ENCODE measurements at places on chromosomes 2 and 18.
A peak's percentile ranks its signal among the peaks of the same experiment; 100 is the strongest.

- peak; percentile 17 for DNase-seq
Observed at GRCh38 chr2:100953406-100954043, 48.6 kb upstream of the RPL31 start.

DNA sequence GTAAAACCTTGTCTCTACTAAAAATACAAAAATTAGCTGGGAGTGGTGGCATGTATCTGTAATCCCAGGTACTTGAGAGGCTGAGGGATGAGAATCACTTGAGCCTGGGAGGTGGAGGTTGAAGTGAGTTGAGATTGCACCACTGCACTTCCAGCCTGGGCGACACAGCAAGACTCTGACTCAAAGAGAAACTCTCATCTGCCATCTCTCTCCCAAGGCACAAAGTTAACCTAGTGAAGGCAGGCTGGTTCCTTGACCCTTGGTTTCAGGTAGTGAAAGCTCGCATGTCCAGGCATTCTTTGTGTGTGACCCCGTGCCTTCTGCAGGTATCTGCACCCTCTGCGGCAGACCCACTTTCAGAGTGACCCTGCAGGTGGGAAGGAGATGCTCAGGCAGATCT lies 100.0 kb downstream of the WDSUB1 start:
- DNase-seq = peak; percentile 4

DNA sequence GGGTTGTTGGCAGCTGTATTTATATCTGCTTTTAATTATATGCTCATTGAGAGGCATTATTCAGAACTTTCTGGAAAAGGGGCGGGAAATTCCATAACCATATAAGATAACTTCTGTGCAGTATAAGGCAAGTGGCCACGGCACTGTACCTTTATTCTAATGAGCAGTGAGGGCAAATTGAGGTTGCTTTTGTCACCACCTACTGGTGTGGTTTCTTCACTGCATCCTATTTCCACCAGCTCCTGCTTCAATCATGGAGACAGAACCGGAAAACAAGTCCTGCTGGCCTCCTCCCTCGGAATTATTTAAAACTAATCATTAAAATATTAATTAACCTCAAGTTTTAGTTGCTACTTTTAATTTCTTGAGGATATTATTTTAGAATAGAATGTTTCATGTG lies 759.4 kb downstream of the CBLN2 start:
- DNase-seq = no peak

DNA sequence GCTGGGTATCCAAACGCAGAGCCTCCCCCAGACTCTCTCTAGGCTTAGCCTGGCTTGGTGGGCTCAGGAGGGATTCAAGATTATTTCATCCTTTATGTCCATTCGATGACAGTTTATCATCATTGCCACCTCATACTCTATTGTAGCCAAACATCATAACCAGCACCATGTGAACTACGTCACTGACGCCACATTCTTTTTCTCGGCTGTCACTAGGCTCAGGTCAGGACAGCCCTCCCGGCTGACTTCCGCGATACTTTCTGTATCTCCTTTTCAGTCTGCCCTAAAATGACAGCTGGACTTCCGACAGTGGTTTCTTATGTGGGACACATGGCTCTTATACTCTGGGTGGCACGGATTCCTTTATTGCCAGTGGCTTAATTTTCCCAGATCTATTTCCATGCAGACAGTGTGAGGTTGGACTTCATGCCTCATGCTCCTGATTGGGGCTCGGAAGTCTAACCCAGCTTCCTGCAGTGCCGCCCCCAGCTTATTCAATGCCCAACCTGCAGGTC lies 39.8 kb upstream of the SMIM21 start:
- no peak for DNase-seq

DNA sequence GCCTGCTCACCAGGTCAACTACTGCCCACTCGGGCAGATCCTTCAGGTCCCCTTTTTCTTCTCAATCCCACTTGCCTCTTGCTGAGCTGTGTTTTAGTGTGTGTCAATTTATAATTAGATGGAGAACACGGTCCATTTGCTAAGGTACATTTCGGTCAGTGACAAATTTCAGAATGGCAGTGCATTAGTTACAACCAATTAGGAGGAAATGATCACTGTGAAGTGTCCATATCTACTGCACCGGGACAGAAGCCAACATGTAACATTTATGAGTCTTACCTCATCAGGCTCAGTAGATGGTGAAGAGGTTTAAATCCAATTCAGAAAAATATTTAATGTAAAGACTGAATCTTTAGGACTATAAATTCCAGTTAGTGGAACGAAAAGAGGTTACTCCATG lies 47.7 kb downstream of the CMPK2 start:
- DNase-seq = no peak

DNA sequence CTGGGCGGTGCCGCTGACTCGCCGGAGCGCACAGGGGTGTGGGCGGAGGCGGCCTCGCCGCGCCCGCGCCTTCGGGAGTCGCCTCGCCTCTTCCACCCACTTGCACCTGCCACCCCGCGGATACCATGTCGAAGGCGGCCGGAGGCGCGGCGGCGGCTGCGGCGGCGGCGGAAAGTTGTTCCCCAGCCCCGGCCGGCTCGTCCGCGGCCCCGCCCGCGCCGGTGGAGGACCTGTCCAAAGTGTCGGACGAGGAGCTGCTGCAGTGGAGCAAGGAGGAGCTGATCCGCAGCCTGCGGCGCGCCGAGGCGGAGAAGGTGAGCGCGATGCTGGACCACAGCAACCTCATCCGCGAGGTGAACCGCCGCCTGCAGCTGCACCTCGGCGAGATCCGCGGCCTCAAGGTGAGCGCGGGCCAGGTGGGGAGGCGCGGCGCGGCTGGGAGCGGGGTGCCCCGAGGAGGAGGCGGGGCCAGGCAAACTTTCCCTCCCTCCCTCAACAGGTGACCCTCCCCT lies 766 bp downstream of the CCDC85A start:
- peak; percentile 55 for DNase-seq

DNA sequence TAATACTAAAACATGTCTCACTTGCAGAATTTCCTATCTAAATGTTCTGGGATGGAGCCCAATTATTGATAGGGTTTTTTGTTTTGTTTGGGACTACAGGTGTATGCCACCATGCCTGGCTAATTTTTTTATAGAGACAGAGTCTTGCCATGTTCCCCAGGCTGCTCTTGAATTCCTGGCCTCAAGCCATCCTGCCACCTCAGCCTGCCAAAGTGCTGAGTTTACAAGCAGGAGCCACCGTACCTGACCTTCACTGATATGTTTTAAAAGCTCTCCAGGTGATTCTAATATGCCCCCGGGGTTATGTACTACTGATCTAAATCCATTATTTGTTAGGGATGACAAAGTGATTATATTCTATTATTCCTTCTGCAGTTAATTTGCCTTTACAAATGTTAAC lies 2.2 kb downstream of the ELAC1 start:
- no peak for DNase-seq

GRCh38 chr2:172231508-172231907 lies 128.8 kb upstream of the DLX2 start:
- no peak for DNase-seq

- DNase-seq = no peak
Observed at GRCh38 chr2:140473851-140474250, 1657.0 kb downstream of the LRP1B start.

DNA sequence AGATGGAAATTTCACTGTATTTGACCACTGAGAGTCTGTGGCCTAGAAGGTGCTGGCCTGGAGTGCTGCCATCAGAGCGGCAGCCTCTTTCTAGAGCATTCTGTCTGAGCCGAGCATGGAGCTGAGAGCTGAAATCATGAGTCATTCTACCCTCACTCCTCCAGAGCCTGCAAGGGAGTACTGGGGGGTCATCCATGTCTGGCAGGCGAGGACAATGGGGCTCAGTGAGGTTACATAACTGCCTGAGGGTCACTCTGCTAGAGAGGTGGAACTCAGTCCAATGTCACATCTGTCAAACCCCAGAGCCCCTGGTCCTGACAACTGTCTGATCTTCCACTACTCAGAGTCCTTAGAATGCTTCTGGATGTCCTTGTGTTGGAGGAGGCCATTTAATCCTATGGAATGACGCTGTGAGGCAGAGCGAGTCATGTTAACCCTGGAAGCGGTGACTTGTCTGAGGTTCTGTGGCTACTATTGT lies 65.3 kb downstream of the HAUS1 start:
- no peak for DNase-seq

DNA sequence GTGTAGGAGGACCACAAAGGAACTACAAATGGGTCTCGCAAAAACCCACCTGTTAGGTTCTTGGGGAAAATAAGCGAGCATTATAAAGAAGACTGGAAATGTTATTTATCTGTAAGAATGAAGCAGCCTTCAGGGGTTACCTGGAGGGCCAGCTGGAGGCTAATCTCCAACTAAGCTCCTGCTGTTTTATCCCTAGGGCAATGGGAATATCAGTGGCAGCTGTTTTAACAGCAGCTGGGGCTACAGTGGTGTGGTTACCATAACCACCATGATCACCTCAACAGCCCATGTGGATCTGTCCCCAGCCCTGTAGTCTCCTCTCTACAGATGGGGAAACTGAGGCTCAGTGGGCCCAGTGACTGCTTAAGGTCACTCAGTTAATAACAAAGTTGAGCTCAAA lies 108.1 kb downstream of the FTCDNL1 start:
- DNase-seq = no peak

GRCh38 chr2:181420259-181421130 lies 36.7 kb upstream of the ITGA4 start:
- no peak for DNase-seq

GRCh38 chr18:22467760-22468553 lies 50.2 kb upstream of the CTAGE1 start:
- DNase-seq = no peak

GRCh38 chr2:190540048-190540447 lies 5.5 kb upstream of the NEMP2 start:
- DNase-seq = no peak

DNA sequence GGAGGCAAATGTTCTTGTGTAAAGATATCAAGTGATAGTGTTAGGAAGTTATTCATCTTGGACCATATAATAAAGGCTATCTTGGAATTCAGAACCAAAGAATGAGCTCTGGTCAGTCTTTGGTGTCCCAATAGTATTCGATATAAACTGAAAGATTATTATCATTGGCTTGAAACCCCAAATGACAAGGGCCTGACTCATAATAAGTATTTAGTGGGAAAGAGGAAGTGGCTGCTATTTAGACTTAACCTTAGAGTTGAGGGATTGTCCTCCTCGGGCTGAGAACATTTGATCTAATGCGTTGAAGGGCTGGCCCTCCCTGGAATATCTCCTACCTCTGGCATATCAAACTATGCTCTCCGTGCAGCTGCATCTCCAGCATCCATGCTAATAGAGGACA lies 67.5 kb downstream of the CDH20 start:
- DNase-seq = no peak

DNA sequence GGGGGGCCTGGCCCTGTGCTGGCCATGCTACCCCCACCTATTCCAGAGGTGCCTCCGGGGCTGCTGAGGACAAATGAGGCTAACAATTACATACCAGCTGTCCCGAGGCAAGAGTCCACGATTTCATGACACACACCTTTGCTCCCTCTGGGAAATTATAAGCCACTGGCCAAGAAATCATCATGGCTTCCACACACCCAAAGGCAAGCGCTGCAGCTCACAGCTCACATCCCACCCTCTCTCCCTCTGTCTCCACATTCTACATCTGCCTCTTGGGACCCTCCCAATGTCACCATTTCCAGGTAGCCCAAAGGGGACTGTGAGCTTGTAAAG lies 134.4 kb downstream of the HDAC4 start:
- DNase-seq = peak; percentile 32

GRCh38 chr2:178380763-178381162 lies 70.2 kb downstream of the PRKRA start:
- DNase-seq = no peak

DNA sequence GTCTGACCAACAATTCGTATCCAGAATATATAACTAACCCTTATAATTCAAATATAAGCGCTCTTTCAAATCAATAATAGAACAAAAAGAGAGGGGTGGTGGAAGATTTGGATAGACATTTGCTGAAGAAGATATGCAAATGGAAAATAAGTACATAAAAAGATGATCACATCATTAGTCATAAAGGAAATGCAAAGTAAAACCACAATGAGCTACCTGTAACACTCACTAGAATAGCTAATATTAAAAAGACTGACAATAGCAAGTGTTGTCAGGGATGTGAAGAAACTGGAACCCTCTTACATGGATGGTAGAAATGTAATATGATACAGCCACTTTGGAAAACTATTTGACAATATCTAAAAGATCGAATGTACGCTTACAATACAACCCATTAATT lies 84.9 kb upstream of the MRPS9 start:
- no peak for DNase-seq

GRCh38 chr2:50448556-50448955 lies 583.4 kb downstream of the NRXN1 start:
- no peak for DNase-seq

DNA sequence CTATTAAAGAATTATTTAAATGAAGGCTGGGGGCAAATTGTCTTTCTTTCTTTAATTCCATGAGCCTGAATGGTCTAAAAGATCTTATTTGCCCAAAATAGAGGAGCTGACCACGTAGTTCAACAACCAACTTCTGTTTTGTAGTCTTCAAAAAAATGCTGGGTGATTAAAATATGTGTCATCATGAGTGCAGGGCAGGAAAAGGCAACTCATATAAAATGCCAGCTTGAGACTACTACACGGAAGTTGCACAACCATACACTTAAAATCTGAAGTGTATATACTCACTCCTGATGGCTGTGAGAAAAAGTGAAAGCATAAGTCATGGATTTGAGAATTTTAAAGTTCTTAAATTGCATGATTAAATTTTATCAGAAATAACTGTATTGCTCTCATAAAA lies 210.9 kb downstream of the DYM start:
- no peak for DNase-seq

- DNase-seq = no peak
Observed at GRCh38 chr2:3911882-3912455, 208.6 kb downstream of the DCDC2C start.

DNA sequence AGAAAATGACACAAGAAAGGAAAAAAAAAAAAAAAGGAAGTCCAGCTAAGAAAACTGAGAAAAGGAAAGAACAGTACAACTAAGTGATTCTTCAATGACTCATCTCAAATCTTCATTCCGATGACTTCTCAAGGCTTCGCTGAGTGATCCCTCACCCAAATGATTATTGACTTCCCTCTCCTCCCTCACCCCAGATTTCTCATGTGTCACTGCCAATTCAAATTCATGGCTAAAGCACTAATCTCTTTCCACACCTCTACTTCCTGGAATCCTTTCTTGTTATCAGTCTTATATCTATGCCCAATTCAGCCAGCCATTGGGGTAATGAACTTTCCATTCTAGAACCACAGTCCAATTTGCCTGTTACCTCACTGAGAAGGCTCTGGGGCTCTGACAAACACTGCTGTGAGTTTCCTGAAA lies 7.2 kb upstream of the ABCB11 start:
- no peak for DNase-seq

DNA sequence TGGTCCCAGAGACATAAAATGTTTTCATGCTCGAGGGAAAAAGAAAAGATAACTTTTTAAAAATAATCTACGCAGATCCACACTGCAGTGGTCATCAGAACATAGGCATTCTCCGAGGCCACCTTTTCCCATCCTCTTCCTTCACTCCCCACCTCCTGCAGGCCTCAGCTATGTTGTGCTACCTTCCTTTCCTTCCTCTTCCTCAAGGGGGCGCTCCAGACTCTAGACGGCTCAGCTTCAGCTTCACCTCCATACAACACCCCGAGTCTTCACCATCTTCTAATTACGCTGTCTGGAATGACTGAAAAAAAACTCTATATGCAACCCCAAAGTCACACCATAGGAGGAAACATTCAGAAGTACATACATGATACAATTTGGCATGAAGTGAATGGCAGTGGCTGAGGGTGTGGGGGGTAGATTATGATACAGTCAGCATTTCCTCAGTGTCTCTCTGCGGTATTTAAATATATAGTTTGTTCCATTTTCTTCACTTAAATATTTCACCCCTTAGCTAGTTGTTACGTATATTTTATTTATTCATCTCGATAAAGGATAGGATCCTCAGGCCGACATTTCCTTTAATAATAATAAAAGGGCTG lies 583.6 kb downstream of the IRS1 start:
- no peak for DNase-seq

GRCh38 chr18:26928670-26929313 lies 63.3 kb upstream of the AQP4 start:
- no peak for DNase-seq

Data from right forelimb (tissue), 1 donor.